Activated T-helper 1 cell treated with anti-CD3 and anti-CD28 coated beads, Interleukin-12 subunit alpha, Interleukin-12 subunit beta, Interleukin-2, Interleukin-4 antibody, amounts not matched to agents 30 ng/mL and 10 ng/mL and 1 ng/mL, durations not matched to agents 14 hours and 24 hours and 36 hours (primary cell): ENCODE measurements at places on chromosomes 7 and 10. TPM values are rescaled to one million over a fixed set of nuclear protein-coding genes. Genes with fewer than 3 reads are reported as not detected.

CALML3 gene
- not detected in 2 replicates for total RNA-seq

ANKRD61 gene
- 0.44 and 0.56 TPM in 2 replicates for total RNA-seq

SPDYE5 gene
- not detected in 2 replicates for total RNA-seq

CLDN15 gene
- 19.0 and 19.5 TPM in 2 replicates for total RNA-seq

AGAP5 gene
- total RNA-seq = 10.2 and 11.0 TPM in 2 replicates

MMD2 gene
- total RNA-seq = not detected in 2 replicates

FLNC gene
- 0.03 and 0.07 TPM in 2 replicates for total RNA-seq

DNA sequence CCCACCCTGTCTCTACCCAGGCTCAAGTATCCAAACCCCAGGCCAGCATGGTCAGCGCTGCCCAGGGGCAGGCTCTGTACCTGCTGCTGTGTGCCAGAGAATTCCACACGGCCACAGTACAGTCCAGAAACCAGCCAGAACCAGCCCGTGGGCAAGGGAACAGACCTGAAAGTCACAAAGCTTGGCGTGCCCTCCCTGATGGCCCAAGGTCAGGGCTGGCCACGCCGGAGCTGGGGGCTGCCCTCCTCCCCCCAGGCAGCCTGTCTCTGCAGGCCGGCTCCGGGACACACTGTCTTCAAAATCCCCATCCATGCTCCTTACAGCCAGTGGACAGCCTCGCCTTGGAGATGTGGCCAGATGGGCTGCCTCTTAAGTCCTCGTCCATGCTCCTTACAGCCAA, 78.4 kb downstream of the CTBP2 start:
- no peak for DNase-seq
- H3K27ac ChIP-seq = no peak overlapping the region
- no peaks in the 10 kb centered on the region for H3K4me1 ChIP-seq
- H3K4me3 ChIP-seq = no peak overlapping the region

DNA sequence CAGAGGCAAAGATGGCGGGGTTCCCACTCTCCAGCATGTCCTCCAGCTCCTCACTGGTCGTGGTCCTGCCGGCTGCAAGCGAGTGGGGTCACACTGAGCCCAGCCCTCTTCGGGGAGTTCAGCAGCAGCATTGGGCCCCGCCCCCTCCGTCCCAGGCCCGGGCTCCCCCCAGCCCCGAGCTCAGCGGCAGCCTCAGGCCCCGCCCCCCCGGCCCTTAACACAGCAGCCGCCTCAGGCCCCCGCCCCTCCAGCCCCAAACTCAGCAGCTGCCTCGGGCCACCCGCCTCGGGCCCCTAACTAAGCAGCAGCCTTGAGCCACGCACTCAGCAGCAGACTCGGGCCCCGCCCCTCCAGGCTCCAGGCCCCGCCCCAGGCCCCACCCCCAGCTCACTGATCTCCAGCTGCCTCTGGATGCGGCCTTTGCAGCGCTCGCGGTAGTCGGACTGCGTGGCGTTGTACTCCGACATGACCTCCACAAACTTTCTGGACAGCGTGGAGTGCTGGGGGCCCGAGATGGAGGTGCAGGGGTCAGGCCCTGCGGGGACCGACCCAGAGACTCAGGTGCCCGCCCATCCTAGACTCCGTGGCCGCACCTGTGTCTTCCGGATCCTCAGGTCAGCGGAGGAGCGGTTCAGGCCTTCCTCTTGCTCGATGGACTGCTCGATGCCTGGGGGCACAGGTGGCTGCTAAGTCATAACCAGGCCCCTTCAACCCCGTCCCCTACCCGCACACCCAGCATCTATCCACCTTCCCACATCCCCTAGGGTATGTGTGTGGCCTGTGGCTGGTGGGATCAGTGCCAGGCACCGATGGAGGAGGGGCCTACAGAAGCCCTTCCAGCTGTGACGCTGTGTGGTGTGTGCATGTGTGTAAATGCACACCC, 15.5 kb downstream of the STX1A start:
- H3K4me3 ChIP-seq = no peak overlapping the region
- peaks cover 21% of the 10 kb centered on the region for H3K36me3 ChIP-seq
- H3K27ac ChIP-seq = no peak overlapping the region
- H3K27me3 ChIP-seq = no peaks in the 10 kb centered on the region

DNA sequence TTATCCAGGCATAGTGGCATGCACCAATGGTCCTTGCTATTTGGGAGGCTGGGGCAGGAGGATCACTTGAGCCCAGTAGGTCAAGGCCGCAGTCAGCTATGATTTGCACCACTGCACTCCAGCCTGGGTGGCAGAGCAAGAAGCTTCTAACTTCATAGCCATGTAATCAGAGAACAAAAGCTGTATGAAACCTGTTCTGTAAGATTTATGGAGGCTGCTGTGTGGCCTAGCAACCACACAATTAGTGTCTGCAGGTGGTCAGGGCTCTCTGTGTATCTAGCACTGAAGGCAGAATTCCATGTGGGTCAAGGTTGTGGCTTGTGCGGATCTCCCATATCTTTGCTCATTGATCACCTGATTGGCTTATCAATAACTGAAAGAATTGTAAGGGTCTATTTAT, 221.5 kb upstream of the FOXK1 start:
- DNase-seq = no peak
- no peaks in the 10 kb centered on the region for H3K36me3 ChIP-seq
- H3K27ac ChIP-seq = no peak overlapping the region
- no peak overlapping the region for H3K4me3 ChIP-seq
- H3K27me3 ChIP-seq = no peaks in the 10 kb centered on the region

GRCh38 chr7:75010036-75010435, 45.5 kb downstream of the CASTOR2 start:
- no peaks in the 10 kb centered on the region for H3K36me3 ChIP-seq
- DNase-seq = no peak
- no peak overlapping the region for H3K4me3 ChIP-seq
- no peaks in the 10 kb centered on the region for H3K4me1 ChIP-seq
- peaks cover 2% of the 10 kb centered on the region for H3K27me3 ChIP-seq

GRCh38 chr7:44471436-44471835, 19.0 kb downstream of the NUDCD3 start:
- H3K4me3 ChIP-seq = no peak overlapping the region
- peaks cover 25% of the 10 kb centered on the region for H3K4me1 ChIP-seq
- no peak overlapping the region for H3K27ac ChIP-seq
- H3K36me3 ChIP-seq = peaks cover 47% of the 10 kb centered on the region
- no peaks in the 10 kb centered on the region for H3K27me3 ChIP-seq

GRCh38 chr7:40197527-40197926, 62.7 kb downstream of the SUGCT start:
- peaks cover 3% of the 10 kb centered on the region for H3K27me3 ChIP-seq
- H3K4me3 ChIP-seq = no peak overlapping the region
- no peak overlapping the region for H3K27ac ChIP-seq
- no peak for DNase-seq
- no peaks in the 10 kb centered on the region for H3K36me3 ChIP-seq

GRCh38 chr7:39027491-39027890, 49.8 kb downstream of the POU6F2 start:
- no peaks in the 10 kb centered on the region for H3K27me3 ChIP-seq
- no peak for DNase-seq
- H3K4me1 ChIP-seq = no peaks in the 10 kb centered on the region

DNA sequence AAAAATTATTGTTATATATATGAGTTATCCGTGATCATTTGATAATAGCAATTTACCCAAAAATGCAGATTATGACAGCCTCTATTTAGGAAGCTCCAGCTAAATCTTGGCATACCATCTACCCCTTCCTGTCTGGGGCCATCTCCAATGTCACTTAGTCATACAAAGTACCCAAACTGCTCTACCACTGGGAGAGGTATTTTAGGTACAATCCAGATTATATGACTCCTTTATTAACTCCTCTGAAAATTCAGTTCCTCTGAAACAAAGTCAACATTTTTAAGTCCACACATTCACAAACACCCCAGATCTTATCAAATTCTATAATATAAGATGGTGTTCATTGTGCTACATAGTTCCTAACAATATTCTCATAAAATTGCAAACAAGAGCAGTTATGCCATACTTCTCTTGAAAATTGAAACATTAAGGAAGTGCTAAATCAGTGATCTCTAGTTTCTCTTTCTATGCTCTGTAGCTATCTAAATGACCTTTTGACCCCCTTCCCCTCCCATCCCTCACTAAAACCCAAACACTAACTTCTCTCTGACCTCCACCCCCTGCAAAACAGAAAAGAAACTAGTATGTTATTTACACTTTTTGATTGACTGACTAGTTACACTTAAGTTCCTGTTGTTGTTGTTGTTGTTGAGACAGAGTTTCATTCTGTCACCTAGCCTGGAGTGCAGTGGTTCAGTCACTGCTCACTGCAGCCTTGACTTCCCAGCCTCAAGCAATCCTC, 16.4 kb downstream of the HOXA1 start:
- H3K27ac ChIP-seq = no peak overlapping the region
- H3K4me1 ChIP-seq = peaks cover 7% of the 10 kb centered on the region
- H3K27me3 ChIP-seq = peaks cover 3% of the 10 kb centered on the region
- H3K36me3 ChIP-seq = no peaks in the 10 kb centered on the region
- DNase-seq = no peak
- no peak overlapping the region for H3K4me3 ChIP-seq

DNA sequence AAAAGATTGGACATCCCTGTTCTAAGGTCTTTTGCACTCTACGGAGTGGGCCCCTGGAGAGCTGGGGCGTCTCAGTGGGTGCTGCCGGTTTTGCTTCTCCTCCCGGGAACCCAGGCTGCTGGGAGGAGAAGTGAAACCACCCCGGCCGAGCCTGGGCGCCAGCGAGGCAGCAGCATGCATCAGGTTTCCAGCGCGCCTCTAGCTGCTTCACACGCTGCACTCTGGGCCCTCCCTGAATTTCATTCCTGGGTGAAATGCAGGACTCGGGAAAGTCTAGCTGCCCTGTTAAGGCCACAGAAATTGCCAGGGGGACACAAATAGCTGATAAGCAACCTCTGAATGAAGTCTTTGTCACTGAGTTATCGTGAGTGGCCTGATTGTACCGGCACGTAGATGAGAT, 127.4 kb downstream of the TRRAP start:
- H3K27ac ChIP-seq = no peak overlapping the region
- peaks cover 37% of the 10 kb centered on the region for H3K36me3 ChIP-seq
- no peaks in the 10 kb centered on the region for H3K27me3 ChIP-seq

GRCh38 chr10:53276797-53277196, 504.2 kb upstream of the MBL2 start:
- no peaks in the 10 kb centered on the region for H3K36me3 ChIP-seq
- no peak overlapping the region for H3K4me3 ChIP-seq
- H3K4me1 ChIP-seq = no peaks in the 10 kb centered on the region
- H3K27ac ChIP-seq = no peak overlapping the region

DNA sequence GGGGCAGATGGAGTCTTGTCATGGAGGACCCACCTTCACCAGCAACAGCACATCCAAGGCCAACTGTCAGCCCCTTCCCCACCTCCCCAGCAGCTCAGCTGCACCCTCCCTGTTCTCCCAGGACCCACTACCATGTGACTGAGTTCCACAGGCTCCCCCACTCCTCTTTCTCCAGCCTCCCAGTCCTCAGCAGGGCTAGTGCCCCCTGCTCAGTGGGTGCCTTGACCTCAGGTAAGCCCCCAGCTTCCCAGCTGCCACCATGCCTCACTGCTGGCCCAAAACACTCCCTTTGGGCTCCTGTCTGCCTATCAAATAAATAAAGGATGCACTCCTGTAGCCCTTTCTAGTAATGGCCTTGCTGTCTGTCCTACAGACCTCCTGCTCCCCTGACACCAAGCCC, 174.4 kb downstream of the SLIT1 start:
- no peak overlapping the region for H3K27ac ChIP-seq
- DNase-seq = no peak
- H3K36me3 ChIP-seq = peaks cover 2% of the 10 kb centered on the region
- H3K27me3 ChIP-seq = peaks cover 4% of the 10 kb centered on the region
- no peak overlapping the region for H3K4me3 ChIP-seq

DNA sequence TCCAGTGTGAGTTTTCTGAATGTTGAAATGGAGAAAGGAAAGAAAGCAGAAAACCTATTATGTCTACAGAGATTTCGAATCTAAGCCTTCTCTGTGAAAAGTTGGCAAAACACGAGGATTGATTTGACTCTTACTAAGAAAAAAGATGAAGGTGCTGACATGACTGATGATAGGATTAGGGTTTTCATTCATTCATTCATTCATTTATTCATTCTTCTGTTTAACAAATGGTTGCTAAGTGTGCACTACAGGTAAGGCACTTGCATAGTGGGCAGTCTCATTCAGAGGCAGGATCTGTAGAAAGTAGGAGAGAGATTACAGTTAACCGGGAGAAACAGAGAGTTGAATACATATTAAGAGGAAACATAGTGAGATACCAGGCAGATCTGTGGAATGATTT, 137.1 kb downstream of the ZNF365 start:
- no peak overlapping the region for H3K4me3 ChIP-seq
- H3K4me1 ChIP-seq = no peaks in the 10 kb centered on the region
- no peak for DNase-seq
- H3K27me3 ChIP-seq = peaks cover 12% of the 10 kb centered on the region
- H3K36me3 ChIP-seq = no peaks in the 10 kb centered on the region
- no peak overlapping the region for H3K27ac ChIP-seq

- no peak overlapping the region for H3K27ac ChIP-seq
- H3K4me1 ChIP-seq = peaks cover 5% of the 10 kb centered on the region
- H3K27me3 ChIP-seq = no peaks in the 10 kb centered on the region
- peaks cover 23% of the 10 kb centered on the region for H3K36me3 ChIP-seq
- no peak for DNase-seq
Measured at GRCh38 chr7:27767374-27767773, 27.4 kb downstream of the TAX1BP1 start.

DNA sequence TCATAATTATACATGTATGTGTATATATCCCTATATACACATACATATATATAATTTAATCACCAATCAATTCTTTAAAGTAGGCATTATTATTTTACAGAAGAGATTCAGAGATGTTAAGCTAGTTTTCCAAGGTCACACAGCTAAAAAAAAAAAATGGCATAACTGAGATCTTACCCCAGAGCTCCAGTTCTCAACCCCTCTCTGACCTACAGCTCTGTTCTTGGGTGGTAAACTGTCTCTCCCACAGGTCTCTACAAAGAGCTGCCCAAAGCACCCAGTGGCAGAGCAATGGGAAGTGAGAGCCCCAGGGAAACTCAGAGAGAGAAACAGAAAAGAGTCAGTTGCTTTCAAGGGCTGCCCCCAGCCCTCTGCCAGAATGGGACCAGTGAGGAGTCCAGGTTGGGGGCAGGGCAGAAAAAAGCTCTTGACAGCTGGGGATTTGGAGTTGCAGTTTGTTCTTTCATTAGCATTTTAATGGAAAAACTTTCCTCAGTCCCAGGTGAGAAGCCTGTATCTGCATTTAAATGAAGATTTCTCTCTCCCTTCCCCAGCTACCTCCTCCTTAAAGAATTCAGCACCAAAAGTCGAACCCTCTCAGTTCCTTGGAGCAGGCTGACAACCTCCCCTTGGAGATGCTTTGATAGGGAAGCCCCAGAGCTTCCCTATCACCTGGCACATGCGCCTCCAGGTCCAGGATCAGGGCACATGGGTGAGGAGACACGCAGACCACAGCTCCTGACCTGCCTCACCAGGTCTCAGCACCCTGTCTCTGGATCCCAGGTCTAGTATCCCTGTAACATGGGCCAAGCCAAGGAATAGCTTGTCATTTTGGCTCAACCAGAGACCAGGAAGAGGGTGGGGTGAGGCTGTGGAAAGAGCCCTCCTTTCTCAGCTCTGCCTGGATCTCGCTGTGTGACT, 388.1 kb downstream of the PLXNA4 start:
- peaks cover 4% of the 10 kb centered on the region for H3K27me3 ChIP-seq
- no peak for DNase-seq
- no peak overlapping the region for H3K27ac ChIP-seq
- H3K4me3 ChIP-seq = no peak overlapping the region
- H3K36me3 ChIP-seq = no peaks in the 10 kb centered on the region
